Dermis microvascular lymphatic vessel endothelial cell (primary cell): ENCODE measurements at places on chromosomes 3 and 15.
A peak's percentile ranks its signal among the peaks of the same experiment; 100 is the strongest.

GRCh38 chr15:94670438-94671034 lies 439.2 kb downstream of the MCTP2 start:
- DNase-seq: peak; percentile 74

GRCh38 chr3:12964711-12965612 lies 108.3 kb downstream of the IQSEC1 start:
- no peak for DNase-seq

- no peak for DNase-seq
Observed at GRCh38 chr3:187445356-187445755, 77.2 kb downstream of the RTP4 start.

GRCh38 chr3:13068269-13069010 lies 4.8 kb downstream of the IQSEC1 start:
- no peak for DNase-seq

DNA sequence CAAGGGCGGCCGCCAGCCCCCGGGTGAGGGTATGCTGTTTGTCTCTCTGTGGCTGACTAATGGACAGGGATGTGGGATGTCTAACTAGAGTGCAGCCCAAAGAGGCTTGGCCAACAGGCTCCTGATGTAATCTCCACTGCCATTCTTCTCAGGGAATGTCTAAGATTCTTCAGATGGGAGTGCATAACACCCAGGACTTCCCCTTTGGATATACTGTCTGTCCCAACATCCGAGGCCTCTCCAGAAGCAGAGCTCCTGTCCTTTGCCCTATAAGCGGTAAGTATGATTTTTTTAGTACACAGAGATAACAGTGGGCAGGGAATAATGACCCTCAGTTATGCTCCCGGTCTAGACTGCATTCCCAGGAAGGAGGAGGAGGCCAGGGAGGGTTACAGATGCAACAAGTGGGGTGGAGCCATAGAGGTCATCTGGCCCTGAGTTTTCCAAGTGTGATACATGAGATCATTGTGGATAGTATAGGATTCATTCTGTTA lies 62.5 kb upstream of the SLCO2A1 start:
- DNase-seq: no peak
